ENCODE measurements at places on chromosomes 5 and 9.
A peak's percentile ranks its signal among the peaks of the same experiment; 100 is the strongest.

DNA sequence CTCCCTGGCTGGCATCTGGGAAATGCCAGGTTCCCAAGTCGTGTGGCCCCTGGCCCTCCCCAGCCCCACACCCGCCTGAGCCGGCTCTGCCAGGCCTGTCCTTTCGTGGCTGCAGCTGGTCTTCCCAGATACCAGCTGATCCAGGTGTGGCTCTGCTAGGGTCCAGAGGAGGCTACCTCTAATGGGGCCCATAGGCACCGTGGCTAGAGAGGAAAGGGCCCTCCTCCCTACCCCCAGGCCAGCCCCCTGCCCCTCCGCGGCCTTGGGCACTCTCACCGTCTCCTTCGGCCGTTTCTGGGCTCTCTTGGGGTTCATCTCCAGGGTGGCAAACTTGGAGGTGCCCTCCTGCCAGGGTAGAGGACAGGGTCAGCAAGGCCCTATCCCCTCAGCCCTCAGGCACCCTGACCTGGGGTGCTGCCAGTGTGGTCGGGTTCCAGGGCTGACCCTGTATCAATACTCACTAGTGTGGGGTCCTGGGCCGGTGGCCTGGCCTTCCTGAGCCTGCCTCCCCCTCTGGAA is 17.0 kb downstream of the RALGDS start:
- no peak for DNase-seq

DNA sequence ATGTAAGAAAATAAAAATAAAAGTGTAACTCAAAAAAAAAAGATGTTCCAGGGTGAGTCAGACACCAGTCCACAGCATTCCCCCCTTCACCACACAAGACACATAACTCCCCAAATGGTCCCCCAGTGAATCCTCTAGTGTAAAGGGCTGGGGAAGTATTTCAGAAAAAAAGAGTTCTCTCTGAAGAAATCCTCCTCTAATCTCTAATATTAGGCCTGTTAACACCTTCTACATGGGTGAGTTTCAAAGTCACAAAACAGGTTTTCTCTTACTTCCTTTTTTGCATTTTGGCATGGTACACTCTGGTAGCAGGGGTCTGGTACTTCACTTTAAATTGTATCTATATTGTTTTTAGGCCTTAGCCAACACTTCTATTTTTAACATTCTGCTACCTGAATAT is 28.2 kb downstream of the RNF145 start:
- DNase-seq = no peak

DNA sequence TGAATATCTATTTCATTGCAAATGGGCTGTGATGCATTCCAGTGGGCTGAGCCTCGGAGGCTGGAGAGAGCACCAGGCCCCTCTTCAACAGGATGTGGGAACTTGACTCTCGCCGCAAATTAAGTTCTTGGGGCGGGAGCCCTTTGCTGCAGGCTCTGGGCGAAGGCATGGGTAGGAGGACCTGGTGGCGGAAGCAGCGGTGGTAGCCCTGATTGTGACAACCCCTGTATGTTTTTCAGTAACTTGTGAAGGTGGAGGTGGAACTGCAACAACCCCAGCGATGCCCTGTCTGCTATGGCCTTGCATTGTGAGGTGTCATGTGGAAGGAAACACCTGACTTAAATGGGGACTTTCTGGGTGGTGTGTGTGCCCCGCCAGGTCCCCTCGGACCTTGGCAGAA is 9.4 kb downstream of the FYB1 start:
- no peak for DNase-seq

- no peak for DNase-seq
These were observed 402.5 kb upstream of the SLC24A2 start for GRCh38 chr9:20191228-20191840.

DNA sequence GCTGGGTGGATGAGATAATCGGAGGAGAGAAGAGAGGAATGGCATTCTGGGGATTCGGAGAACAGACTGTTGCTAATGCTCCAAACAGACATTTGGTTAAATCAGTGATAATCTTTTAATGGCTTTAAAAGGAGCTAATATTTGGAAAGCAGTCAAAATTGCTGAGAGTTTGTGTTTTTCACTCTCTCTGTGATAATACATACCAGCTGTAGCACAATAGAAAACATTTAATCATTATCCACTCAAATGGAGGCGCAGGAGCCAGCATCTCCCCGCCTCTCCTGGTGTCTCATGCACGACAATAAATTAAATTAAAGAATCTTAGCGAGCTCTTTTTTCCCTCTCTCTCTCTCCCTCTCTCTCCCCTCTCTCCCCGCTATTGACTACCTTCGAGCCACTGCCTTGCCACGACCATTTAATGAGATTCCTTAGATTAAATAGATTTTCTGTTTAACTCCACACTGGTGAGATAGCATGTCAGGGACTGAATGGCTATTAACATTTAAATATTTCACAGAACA is 268.6 kb upstream of the MVB12B start:
- DNase-seq = no peak

DNA sequence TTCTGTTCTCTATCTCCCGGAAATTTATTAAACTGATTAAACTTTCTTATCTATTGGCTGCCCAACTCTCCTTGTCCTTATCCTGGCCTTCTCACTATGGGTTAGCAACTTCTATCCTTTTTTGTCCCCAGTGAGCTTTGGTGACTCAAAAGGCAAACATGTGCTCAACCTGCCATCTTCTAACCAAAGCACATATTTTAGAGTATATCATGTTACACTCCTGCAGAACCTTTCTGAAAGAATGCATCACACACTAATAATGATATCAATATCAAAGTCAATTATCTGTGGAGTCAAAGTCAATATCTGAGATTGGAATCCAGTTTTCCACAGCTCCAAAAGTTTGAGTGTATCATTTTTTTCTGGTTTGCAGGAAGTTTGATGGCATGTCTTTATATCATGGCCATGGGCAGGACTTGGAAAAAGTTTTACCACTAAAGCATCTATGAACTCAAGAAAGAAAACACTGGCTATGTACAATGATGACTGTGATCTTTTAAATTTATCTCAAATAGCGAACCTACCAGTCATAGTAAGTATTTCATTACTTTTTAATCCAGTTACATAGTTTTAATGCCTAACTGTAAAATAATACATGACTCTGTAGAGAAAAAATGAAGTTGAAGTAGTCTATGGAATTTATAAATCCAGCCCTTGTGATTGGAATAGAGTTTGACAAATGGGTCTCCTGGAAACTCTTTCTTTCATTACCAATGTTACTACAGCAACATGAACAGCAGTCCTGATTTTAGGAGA is 166.8 kb downstream of the DROSHA start:
- peak; percentile 22 for DNase-seq

GRCh38 chr9:126497660-126498275 is 116.0 kb upstream of the LMX1B start:
- DNase-seq = no peak

DNA sequence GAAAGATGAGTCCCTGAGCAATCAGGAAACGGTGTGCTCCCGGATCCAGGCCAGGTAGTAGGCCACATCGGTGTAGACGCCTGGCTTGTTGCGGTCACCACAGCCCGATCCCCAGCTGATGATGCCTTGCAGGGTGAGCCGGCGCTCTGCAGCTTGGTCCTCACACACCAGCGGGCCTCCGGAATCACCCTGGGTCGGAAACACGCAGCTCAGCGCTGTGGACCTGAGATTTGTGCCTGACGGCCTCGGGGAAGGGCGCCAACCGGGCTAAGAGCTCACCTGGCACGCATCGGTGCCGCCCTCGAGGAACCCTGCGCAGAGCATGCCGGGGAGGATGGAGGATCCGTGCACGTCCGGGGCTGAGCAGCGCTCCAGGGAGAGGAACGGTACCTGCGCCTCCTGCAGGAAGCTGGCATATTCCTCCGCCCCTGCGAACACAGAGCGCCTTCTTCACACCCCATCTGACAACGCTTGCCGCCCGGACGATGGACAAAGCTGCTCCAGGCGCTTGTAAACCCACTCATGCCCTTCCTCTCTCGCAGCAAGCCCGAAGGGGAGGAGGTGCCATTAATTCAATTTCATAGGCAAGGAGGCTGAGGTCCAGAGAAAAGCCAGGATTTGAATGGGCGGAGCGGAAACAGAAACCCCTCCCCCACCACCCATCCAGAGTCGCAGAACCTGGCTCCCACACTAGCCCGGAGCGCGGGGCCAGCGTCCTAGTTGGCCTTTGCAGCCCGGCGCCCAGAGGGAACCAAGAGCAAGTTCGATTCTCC is 2.0 kb upstream of the PFN3 start:
- peak; percentile 68 for DNase-seq

- no peak for DNase-seq
These were observed 94.8 kb downstream of the ERCC6L2 start for GRCh38 chr9:95970317-95970716.

- no peak for DNase-seq
These were observed 144.2 kb upstream of the COL5A1 start for GRCh38 chr9:134497283-134497860.

- no peak for DNase-seq
These were observed 357.0 kb downstream of the TLE4 start for GRCh38 chr9:79928661-79929223.

- no peak for DNase-seq
These were observed 20.2 kb downstream of the GRAMD2B start for GRCh38 chr5:126443374-126443851.

- no peak for DNase-seq
These were observed 6.5 kb downstream of the MCIDAS start for GRCh38 chr5:55220433-55221185.

DNA sequence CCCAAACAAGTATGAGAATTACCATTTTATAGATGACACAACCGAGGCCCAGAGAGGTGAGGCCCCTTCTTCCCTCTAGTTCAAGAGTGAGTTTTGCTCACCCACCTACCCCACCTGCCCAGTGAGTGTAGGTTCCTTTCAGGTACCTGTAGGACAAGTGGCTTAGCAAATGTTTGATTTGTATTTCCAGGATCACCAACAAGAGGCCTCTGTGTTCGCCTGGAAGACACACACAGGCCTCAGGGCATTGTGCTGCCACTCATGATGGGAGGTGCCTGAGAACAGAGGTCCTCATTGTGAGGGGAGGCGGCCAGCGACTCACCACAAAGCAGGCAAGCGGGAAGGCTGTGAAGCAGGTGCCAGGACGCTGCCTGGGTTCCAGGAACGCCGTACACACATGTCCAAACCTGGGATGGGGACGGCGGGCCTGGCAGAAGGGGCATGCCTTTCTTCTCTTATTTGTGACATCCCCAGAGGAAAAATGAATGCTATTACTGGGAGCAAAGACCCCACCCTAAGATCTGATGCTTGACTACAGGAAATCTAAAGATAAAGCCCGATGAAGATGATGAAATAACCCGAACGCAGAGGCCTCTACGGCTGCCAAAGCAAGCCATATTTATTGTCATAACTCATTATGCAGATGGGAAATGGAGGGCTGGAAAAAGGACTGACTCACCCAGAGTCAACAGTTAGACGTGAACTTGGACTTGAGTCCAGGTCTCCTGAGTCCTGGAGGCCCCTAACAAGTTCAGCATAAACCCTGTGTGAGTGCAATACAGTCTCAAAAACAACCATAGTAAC is 60.2 kb upstream of the SLC25A51 start:
- peak; percentile 64 for DNase-seq

DNA sequence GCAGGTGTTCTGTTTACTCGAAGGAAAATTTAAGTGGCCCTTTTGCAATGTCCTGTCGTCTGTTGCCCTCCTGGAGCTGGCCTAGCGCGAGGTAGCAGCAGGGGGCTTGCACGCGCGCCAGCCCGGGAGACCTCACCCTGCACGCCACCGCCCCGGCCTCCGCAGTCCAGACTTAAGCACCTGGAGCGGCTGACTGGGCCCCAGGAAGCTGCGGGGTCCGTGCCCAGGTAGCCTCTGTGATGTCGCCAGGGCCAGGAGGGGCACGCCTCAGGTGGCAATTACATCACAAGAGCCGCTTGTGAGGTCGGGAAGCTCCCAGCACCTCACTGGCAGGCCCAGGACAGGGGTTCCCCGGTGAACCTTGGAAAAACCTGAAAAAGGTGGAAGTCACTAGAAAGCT is at the start of gene SAXO1:
Gene SAXO1 (minus strand): TSS at position 195 of the 400 bp plus-strand sequence. CDS start 301 bp downstream, outside the sequence.
- no peak for DNase-seq

- DNase-seq = no peak
These were observed 29.7 kb downstream of the FNBP1 start for GRCh38 chr9:130013326-130013725.

DNA sequence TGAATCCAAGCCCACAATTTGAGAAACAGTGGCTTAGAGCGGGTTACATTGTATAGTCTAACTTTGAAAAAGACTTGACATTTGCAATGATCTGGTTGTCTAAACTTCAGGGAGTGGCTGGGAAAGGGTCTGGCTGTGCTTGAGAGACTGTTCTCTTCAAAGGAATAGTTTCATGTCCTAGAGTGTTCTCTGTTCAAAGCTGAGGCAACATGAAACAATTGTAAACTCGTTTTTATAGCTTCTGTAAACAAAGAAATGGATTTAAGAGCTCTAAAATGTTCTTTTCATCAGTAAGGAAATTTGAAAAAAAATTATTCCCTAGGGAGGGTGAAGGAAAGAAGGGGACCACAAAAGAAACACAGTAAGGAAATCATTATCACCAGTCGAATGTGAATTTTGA is 41.6 kb downstream of the FOCAD start:
- DNase-seq = no peak

DNA sequence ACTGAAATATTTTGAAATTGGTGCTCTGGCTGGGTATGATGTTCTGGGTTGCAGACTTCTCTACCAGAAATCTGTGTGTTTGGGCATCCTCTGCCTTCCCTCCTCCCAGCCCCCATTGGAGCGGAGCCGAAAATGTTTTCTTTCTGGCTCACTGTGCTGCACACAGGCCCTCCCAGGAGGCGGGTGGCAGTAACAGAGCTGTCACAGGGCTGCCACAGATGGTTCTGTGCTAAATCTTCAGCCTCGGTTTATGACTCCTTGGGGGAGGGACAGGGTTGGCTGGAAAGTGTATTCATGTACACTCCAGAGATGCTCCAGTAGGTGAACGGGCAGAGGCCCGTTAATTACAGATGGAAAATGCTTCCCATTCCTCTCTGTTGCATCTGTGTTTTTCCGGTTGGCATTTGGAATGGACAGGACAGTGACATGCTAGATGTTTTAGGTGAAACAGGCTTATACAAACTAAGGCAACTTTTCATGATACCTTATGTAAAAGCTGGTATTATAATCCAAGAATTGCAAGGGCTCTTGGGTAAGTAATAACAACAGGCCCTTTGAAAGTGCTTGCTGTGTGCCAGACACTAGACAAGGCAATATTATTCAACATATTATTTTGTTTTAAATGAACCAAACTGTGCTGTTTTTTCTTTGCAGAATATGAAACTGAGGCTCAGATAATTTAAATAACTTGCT is 180.2 kb downstream of the ADCY2 start:
- no peak for DNase-seq

- no peak for DNase-seq
These were observed 63.3 kb upstream of the SLC30A5 start for GRCh38 chr5:69030358-69031062.

- no peak for DNase-seq
These were observed 95.3 kb upstream of the RASGRF2 start for GRCh38 chr5:80864706-80865435.

DNA sequence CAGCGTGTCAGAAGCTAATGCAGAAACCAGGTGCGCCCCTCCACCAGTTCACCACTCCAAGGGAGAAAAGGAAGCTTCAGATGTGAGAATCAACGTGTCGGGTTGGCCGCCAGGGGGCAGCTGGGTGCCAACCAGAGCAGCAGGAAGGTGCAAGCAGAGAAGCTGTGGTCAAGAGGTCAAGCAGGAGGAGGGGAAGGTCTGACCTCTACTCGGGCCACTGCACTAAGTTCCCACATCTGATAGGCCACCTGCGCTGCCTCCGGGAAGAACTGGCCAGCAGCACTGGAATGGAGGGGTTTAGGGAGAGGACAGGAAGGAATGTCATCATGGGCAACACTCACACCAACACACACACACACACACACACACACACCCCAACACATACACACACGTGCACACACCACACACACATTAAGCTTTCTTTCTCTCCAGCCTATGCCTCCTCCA is 31.4 kb downstream of the ANXA6 start:
- DNase-seq = no peak
